ENCODE measurements at places on chromosomes 3 and 15.
A peak's percentile ranks its signal among the peaks of the same experiment; 100 is the strongest.

- DNase-seq, result no peak
Observed at GRCh38 chr3:17759901-17760300, 17.5 kb upstream of the TBC1D5 start.

GRCh38 chr3:13110678-13111116 is 37.5 kb upstream of the IQSEC1 start:
- no peak for DNase-seq

- no peak for DNase-seq
Observed at GRCh38 chr15:70521576-70522322, 241.6 kb downstream of the UACA start.

DNA sequence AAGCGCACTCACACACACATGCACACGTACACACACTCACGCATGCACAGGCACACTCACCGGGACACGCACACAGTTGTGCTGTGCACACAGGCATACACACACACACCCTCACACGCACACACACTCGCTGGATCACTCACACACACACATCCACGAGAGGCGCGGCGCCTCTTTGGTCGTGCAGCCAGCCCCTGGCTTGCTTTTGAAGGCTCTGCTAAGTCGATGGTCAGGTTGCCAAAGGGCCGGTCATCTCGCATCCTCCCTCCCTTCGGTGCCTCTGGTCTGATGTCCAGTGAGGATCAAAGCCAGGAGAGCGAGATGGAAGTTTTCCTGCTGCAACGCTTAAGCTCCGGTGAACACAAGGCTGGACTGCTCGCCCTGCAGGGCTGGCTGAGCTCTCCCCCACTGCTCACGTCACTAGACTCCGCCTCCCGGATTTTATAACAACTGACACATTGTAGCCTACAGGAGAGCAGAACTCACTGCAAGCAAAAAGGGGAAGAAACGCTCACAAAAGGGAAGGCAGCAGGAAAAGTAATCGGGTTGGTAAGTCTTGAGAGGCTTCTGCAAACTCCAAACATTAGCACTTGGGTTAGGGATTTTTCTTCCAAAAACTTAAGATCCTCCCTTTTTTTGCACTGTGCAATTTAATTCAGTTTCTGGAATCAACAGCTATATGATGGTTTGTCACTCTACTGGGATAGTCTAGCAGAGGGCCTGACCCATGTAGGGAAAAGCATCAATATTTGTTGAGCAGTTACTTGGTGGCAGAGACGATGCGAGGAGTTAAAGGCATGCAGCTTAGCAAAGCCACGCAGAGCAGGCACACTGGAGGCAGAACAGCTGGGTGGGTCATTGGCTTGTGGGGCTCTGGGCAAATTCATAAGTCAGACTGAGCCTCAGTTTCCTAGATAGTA is at the start of gene SRGAP3:
SRGAP3 (minus strand) TSS at position 374 of the 920 bp plus-strand sequence. CDS start 695 bp downstream, outside the sequence.
- peak; percentile 86 for DNase-seq

- DNase-seq, result no peak
Observed at GRCh38 chr3:12237912-12238650, 50.8 kb upstream of the PPARG start.

DNA sequence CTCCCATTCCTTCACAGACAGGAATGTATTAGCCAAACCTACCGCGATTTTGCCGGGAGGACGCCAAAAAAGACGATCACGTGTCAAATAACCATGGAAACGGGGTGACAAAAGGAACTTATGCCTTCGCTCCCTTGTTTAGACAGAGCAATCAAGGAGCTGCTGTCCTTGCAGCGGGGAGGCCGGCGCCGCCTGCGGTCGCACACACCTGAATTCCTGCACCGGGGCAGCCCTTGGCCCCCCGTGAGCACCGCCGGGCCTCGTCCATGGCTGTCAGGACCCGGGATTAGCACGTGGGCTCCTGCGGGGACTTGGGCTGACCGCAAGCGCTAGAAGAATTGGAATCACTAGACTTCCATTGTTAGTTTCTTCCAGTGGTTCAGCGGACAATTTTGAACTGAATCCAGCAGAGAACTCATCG is 193.1 kb downstream of the SHQ1 start:
- no peak for DNase-seq

All from hippocampal formation (tissue), 2 donors.